Forelimb muscle (tissue), 1 donor: ENCODE measurements at places on chromosomes 7 and 10.

- DNase-seq, result no peak
Measured at GRCh38 chr7:92802406-92802805, 34.0 kb downstream of the CDK6 start.

DNA sequence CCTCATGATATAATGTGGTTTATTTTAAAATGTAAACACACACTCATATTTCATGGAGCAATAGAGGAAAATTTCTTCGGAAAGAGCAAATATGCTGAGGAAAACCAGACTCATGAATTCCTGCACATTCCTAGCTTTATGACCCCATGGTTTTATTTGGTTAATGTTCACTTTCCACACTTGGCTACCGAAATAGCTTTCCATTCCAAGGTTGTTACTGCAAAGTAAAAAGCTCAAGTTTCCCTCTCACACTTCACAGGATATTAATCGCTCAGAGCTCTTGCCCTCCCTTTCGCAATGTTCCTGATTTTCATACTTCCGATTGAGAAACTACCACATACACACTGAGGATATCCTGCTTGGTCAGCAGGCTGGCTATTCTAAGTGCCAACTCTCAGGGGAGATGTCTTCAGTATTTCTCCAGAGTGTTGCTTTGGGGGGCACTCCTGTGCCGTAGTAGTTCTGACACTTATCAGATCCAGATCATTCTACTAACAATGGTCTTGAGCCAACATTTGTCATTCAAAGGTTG is 77.5 kb upstream of the STEAP1B start:
- DNase-seq, result peak; percentile 62

DNA sequence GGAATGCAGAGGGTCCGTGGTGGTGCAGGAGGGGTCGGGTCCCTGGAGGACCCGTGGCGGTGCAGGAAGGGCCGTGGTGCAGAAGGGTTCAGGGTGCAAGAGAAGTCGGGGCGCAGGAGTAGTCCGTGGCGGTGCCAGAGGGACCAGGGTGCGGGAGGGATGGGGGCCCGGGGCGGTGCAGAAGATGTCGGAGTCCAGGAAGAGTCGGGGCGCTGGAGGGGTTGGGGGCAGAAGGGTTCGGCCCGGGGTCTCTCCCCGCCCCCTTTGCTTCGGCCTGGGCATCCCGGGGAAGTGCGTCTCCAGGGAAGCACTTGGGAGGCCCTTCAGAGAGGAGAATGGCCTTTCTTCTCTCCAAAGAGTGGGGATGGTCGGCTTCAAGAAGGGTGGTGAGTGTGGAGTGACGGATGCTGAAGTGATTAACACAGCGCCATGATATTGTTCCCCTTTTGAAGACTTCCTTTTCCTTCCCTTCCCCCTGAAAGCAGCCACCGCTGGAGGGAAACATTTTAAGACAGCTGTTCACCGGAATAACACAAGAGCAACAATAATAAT is 997 bp downstream of the WDR37 start:
- DNase-seq, result no peak

GRCh38 chr7:21544715-21545114 is 1.9 kb downstream of the DNAH11 start:
- no peak for DNase-seq

GRCh38 chr7:85156661-85157208 is 30.1 kb downstream of the SEMA3D start:
- no peak for DNase-seq

- no peak for DNase-seq
Measured at GRCh38 chr10:133324198-133324792, 12.4 kb downstream of the CALY start.

- DNase-seq, result no peak
Measured at GRCh38 chr7:135333200-135333599, 99.6 kb downstream of the STRA8 start.

DNA sequence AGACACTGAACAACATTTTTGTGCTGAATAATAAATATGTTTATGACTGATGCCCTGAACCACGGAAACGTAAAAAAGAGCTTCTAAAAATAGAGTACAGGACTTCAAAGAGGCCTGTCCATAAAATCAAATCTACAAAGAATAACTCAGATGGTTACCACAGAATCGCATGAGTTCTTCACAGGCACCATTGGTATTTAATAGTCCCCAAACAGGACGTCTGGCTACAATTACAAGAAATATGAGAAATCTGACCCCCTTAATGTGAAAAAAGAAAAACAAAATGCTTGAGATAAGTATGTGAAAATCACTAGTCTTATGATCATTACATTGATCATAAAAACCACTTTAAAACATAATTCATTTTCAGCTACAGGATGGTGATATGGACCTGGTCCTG is 20.8 kb downstream of the CYTH3 start:
- DNase-seq, result no peak

- no peak for DNase-seq
Measured at GRCh38 chr10:98289802-98290209, 21.8 kb upstream of the LOXL4 start.

- no peak for DNase-seq
Measured at GRCh38 chr10:49457686-49458085, 61.8 kb upstream of the DRGX start.

GRCh38 chr7:68964060-68964459 is 634.2 kb upstream of the AUTS2 start:
- DNase-seq, result no peak

DNA sequence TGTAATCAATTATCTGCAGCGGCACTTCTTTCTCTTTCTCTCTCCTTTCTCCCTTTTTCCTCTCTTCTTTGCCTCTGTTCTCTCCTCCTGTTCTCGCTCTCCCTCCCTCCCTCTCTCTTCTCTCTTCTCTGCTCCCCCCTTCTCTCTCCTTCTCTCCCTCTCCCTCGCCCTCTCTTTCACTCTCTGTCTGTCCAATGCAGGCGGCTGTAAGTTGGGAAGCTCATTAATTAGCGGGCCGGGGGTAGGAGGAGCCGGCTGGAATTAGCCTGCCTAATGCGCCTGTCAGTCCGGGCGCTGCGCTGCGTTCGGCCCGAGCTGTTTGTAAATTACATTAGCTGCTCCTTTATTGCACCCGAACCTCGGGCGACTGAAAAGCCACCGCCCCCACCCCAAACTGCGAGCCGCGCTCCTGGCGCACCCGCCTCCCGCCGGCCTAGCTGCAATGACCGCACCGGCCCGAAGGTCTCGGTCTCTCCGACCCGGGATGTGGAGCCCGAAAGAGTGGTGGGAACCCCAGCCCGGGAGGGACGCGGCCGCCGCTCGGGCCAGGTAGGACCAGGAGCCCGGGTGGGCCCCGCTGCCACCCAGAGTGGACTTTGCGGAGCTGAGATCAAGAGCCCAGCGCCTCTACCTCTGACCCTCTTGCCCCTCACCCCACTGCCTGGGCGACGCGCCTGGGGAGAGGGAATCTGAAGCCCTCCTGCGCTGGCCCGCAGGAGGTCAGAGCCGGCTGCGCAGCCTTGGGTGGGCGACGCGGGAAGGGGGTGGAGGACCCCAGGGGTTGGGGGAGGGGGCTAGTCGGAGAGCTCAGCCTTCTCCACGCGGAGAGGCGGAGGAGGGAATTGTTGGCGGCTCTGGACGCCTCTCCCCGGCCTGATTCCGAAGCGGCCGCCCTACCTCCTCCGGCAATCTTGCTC is at the start of gene LBX1:
Gene LBX1 (minus strand): TSS at position 198 of the 917 bp plus-strand sequence. CDS start 648 bp downstream, outside the sequence.
- no peak for DNase-seq

DNA sequence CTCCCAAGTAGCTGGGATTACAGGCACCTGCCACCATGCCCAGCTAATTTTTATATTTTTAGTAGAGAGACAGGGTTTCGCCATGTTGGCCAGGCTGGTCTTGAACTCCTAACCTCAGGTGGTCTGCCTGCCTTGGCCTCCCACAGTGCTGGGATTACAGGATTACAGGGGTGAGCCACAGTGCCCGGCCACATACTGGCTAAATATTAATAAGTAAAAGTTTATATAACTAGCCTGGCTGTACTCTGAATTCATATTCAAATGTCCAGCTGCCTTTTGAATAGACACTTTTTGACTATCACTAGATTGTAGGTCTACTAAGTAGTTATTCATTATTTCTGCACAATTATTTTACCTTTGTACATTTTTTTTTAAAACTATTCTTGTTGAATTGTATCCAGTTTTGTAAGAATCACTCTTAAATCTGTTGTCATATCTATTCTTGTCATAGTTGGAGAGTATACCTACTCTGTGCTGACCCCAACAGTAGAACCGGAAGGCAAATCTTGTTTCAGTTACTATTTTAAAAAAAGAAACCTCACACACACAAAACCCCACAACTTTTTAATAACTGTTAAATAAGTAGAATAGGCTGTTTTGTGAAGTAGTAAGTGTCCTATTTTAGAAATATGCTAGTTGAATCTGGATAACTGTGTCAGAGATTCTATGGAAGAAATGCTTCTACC is 29.6 kb downstream of the MINPP1 start:
- no peak for DNase-seq

- no peak for DNase-seq
Measured at GRCh38 chr10:15146366-15146765, 22.1 kb downstream of the NMT2 start.

GRCh38 chr7:4769761-4770160 is 5.7 kb upstream of the AP5Z1 start:
- DNase-seq, result no peak

DNA sequence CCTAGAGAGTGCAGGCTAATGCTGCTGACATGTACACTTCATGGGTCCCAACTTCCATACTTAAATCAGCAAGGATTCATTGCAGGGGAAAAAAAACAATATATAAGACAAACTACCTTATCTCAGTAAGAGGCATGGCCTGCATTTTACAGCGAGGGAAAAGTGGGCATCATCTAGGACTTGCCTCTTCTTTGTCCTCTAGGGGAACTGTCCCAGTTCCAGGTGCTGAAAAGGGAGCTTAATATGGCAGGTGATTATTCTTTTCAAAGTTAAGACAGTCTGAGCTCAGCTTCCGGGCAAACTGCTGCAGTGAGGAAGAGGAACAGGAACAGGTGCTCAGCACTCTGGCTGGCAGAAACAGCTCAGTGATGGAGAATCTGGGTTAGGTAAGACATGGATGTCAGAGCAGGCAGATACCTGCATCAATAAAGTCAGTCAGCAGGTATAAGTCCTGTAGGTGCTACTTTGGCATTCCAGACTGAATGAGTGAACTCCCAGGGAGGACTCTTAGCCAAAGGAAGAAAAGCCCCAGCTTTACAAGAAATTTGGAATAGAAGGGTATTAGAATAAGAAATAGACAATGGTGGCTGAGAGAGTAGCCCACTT is 147.2 kb downstream of the TMEM178B start:
- DNase-seq, result no peak

DNA sequence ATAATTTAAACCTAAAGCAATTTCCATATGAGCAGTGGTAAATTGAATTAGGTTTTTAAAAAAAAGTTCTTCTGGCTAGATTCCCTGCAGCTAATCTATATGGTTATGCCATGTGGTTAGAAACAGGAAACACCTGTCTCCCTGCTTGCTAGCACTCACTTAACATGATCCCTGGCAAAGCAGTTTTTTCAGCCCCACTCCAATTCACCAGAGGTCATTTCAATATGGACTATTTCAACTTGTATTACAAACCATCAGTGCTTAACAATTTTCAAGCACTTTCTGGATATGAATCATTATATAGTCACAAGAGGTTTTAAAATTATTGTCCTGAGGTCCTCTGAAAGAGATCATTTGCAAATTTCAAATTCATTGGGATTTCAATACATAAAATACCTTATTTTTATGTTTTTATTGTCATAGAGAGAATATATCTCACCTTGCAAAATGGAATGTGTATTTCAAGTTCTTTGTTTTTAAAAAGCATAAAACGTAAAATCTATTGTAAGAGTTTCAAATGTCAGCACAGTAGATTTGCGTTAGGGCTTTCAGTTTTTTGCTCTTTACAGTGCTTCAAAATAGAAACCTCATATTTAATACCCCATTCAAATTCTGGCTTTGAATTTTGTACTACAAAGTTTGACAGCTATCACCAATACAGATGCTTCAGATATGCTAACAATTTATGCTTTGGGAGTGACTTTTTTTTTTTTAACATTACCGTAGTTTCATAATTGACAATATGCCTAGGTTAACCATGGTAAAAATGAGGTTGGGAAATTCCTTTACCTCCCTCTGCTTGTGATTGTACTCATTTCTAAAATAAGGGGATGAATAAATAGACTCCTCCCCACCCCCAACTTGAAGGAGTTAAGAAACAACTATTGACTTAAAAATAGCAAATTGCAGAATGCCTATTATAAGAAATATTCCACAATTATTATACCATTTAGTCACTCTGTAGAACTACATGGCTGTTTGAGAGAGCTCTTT is 117.5 kb upstream of the HGF start:
- DNase-seq, result no peak

- no peak for DNase-seq
Measured at GRCh38 chr10:102553771-102554170, 50.0 kb downstream of the SUFU start.

DNA sequence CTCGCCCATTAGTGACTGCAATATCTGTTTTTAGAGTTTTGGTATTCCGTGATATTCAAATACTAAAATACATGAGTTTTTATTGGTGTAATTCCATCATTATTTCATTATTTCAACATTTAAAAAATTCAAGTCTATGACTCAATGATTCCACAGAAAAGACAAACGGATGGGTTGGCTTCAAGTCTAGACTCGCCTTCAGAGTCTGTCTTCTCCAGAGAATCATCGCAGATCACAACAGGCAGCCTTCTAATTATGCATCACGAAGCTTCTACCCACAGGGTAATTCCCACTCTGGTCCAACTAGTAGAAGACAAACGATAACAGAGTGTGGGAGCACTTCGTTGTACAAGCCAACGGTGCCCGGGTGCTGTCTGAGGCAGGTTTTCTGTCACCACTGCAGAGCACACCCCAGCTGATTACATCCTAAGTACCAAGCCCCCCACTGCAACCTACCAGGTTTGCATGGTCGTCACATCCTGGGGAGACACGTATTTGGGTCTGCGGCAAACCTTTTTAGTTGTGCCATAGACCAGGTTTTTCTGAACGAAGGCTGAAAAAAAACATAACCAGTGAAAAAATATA is 28.9 kb downstream of the PARP12 start:
- no peak for DNase-seq

GRCh38 chr7:134875867-134876266 is 96.4 kb downstream of the CALD1 start:
- no peak for DNase-seq

GRCh38 chr10:6385665-6386064 is 182.9 kb downstream of the PFKFB3 start:
- no peak for DNase-seq

DNA sequence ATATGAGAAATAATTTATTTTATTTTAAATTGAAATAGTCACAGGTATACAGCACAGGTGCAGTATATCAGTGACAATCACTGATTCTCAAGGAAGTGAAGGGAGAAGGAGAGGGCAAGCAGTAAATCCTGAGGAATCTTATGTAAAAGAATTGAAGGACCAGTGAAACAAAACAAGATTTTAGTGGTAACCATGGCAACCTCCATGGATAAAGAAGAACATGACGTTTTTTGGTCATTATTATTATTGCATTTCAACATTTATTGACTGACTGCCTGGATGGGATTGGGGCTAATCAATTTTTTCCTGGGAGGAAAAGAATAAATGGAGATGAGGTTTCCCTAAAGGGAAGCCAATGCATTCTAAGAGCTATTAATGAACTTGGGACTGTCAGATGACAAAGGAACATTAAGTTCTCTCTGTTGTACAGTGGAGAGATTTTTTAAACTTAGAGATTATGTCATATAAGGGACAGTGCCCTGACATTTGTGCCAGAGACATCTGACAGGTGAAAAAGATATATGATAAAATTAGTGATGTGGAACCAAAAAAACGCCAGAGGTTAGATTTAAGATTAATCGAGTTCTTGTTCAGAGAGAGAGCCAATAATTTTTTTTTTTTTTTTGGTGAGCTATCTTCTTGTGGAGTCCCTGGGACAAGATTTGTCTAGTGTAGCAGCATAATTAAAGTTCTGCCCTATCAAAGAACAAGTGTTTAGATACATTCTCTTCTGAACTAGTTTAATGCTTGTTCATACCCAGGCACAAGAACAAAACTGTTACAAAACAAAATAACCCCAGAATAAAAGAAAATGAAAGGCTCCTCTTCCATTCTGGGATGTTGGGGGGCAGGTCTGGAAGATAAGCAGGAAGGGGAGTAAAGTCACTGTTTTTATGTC is 279.9 kb downstream of the CSTF2T start:
- no peak for DNase-seq
